ENCODE measurements at places on chromosomes 1 and 21.

GRCh38 chr21:40472013-40472412 is 374.9 kb downstream of the DSCAM start:
- no peak for DNase-seq

DNA sequence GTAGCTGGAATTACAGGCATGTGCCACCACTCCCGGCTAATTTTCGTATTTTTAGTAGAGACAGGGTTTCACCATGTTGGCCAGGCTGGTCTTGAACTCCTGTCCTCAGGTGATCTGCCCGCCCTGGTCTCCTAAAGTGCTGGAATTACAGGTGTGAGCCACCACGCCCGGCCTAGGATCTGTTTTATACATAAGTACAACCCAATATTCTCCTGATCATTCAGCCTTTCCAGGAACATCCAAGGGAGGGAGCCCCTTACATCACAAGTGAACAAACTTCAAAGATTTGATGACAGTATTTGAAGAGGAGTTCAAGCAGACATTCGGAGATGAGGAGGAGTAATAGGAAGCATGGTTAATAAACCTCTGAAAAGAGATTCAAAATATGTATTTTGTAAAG is 54.9 kb upstream of the RAB3GAP2 start:
- DNase-seq, result no peak

DNA sequence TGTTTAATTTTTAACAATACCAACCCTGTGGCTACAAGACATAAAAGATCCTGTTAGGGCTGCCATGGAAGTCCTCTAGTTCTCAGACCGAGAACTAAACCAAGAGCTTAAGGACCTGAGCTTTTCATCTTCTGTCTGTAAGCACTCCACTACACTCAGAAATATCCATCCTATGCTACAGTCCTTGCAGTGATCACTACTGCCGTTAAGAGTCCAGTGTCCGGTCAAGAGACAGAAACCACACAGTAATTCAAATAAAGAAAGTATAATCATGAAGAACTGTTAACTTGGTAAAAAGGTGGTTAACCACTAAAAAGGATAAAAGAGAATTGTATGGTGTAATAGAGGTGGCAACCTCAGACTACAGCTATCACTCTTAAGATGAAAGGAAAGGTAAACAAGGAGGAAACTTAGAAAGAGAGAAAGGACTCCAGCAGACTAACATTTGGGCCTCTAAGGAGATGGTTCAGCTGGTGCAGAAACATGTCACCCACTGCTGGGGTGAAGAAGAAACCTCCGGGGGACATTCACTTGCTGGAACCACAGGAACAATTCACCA is 22.1 kb upstream of the PRDX6 start:
- no peak for DNase-seq

- DNase-seq, result peak; percentile 11
Observed at GRCh38 chr21:25039461-25040380, 567.6 kb downstream of the MRPL39 start.

- peak; percentile 20 for DNase-seq
Observed at GRCh38 chr1:200306944-200307754, 102.7 kb downstream of the ZNF281 start.

- DNase-seq, result no peak
Observed at GRCh38 chr1:27609210-27609555, 5.2 kb upstream of the AHDC1 start.

DNA sequence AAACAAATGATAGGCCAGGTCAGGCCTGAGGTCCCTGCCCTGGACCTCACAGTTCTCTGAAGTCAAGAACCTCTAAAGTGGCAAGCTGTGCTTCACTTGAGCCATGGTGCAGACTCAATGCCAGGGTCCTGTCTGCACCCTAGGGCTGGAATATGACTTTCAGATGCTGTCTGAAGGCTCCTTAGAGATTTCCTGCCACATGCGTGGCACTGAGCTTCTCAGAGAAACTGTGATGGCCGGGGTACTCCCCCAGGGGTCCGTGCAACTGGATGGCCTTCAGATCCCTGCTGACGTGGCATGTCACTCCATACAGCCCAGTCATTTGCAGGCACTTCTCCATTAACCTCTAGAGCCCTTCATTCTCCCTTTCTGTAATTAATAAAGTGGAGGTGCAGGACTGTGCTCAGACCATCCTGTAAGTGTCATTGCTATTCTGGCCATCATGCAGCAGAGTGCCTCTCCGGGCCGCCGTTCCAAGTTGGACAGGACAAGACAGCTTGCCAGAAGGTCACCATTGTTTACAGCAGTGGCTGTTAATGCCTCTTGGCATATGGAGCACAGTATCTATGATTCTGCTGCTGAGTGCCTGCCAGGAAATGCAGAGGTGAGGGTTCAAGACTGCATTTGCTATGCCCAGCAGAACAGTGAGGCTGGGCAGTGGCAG is 205.1 kb upstream of the COA6 start:
- DNase-seq, result no peak

- DNase-seq, result peak; percentile 14
Observed at GRCh38 chr21:42063191-42063570, 7.9 kb upstream of the UMODL1 start.

- DNase-seq, result no peak
Observed at GRCh38 chr1:46133181-46133658, 791 bp upstream of the PIK3R3 start.

GRCh38 chr21:36915014-36915695 is 51.3 kb downstream of the HLCS start:
- DNase-seq, result no peak

DNA sequence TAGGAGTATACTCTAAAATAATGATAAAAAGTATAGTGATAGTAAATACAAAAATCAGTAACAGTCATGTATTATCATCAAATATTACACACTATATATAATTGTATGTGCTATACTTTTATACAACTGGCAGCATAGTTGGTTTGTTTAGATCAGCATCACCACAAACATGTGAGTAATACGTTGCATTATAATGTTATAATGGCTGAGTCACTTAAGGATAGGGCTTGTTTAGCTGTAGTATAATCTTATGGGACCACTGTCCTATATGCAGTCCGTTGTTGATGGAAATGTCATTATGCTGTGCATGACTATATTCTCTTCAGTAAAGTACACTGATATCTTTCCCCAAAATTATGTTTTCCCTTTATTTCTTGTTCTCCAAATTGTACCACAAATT is 92.8 kb downstream of the LYPLAL1 start:
- no peak for DNase-seq

GRCh38 chr1:188825471-188825870 is 1652.2 kb downstream of the BRINP3 start:
- DNase-seq, result no peak

GRCh38 chr1:223403184-223403815 is 10.1 kb downstream of the CCDC185 start:
- peak; percentile 88 for DNase-seq

DNA sequence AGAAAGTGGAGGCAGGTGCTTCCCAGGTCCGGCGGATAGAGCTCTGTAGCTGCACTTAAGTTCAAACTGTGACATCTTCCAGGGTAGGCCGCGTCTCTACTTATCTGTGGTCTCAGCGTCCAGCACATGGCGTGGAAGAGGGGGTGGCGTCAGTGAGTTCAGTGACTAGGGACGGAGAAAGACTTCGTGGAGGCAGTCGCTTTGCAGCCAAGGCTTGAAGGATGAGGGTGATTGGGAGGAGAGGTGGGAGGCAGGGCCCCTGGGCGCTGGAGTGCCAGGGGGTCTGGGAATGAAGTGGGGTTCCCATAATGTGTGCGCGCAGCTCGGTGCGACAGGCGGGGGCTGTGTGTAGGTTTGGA is 444 bp upstream of the AGO1 start:
- DNase-seq, result no peak

DNA sequence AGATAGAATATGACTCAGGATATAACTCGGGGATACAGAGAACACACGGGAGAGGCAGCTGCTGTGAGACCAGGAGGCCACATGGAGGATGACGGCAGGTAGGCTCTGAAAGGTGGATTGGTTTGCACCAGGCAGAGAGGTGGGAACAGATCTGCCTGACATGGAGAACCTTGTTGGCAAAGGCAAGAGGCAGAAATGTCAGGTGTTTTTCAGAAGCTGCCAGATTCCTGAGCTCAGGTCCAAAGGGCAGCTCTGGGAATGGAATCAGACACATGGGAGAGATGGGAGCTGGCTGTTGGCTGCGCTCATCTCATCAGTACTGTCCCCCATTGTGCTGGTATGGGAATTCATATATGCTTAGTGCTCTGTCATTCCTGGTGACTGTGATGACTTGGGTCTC is 19.2 kb downstream of the SYT6 start:
- no peak for DNase-seq

DNA sequence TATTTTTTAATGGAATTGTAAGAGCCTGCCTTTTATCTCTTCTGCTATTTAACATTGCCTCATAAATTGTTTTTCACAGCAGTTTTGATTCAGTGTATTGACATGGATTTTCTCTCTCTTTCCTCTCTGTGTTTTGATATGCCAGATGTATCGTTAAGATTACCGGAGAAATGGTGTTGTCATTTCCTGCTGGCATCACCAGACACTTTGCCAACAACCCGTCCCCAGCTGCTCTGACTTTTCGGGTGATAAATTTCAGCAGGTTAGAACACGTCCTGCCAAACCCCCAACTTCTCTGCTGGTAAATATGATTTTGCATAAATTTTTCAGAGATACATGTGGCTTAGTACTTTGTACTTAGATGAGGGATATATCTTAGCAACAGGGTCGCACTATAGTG is 23.1 kb upstream of the DYNLT5 start:
- DNase-seq, result no peak

DNA sequence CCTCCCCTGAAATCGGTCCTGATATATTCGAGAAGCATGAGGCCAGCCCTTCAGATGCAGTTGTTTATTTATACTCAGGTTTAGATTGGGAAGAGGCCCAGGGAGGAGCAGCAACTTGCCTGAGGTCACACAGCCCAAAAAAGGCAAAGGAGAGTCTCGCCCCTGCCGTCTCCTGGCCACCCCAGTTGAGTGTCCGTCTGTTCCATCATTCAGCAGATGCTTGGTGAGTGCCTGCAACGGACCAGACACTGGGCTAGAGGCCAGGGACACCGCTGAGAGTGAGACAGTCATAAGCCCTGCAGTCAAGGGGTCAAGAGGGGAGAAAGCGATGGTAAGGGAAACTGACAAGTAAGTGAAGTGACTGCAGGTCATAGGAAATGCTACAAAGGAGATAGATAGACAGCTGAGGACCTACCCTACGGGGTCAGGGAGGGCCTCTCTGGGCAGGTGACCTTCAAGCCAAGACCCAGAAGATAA is 15.4 kb upstream of the SELENON start:
- DNase-seq, result no peak

DNA sequence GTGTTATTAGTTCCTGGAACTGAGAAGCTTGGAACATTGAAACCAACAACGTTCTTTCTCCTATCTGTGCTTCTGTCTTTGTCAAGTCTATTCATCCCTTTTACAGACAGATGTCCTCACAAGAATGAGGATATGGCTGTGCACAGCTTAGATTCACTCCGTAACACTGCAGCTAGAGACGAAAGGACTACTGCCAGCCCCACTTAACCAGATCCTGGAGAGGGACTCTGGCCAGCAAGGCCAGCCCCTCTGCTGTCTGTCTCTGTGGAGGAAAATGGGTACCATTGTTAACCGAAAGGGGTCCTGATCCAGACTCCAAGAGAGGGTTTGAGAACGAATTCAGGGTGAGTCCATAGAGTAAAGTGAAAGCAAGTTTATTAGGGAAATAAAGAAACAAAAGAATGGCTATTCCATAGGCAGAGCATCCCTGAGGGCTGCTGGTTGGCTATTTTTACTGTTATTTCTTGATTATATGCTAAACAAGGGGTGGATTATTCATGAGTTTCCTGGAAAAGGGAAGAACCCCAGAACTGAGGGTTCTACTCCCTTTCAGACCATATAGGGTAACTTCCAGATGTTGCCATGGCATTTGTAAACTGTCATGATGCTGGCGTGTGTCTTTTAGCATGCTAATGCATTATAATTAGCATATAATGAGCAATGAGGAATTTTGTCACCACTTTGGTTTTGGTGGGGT is 17.4 kb upstream of the USP24 start:
- DNase-seq, result no peak

DNA sequence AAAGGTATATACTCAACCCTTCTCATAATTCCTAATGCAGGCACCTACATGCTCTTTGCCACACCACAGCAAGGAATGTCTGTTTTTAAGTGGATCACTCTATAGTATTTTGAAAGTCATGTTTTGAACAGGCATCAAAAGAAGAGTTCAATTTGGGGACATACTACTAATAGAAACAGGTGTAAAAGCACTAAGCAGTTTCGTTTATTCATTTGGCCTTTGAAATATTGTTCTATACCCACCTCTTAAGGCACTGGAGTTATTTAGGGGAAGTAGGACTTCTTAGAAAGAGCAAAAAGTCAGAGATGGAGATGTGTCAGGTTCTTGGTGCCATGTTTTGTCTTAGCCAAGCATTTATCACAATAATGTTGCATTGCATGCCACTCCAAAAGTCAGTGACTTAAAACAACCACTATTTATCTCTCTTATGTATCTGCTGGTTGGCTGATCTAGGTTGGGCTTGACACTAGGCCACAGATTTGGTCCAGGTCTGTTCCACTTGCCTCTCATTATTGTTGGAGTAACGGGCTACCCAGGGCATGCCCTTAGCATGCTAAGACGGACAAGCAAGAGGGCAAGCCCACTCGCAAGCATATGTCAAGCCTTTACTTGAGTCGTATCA is 107.5 kb downstream of the RGL1 start:
- DNase-seq, result no peak

DNA sequence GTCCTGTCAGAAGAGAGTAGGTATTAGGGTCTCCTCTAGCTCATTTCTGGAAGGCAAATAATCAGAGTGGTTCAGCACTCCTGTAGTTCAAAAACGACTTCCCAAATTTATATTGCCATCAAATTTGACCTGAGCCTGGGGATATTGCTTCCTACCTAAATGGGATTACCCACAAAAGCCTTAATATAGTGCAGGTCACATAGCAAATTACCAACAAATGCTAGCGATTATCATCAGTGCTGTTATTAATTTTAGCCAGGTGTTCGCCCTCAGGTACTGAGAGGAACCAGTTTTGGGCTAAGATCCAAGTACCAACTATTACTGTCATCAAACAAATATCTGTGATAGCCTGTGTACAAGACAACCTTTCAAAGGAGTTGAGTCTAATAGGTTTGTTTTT is 661.8 kb upstream of the PTBP2 start:
- no peak for DNase-seq

- DNase-seq, result no peak
Observed at GRCh38 chr1:118949315-118949714, 38.8 kb downstream of the TBX15 start.

All from NCI-H2227 treated with DMSO at 0.1 percent for 48 hours (cell line).